T-cell (primary cell): ENCODE measurements at places on chromosomes 13 and 19.
A peak's percentile ranks its signal among the peaks of the same experiment; 100 is the strongest.

DNA sequence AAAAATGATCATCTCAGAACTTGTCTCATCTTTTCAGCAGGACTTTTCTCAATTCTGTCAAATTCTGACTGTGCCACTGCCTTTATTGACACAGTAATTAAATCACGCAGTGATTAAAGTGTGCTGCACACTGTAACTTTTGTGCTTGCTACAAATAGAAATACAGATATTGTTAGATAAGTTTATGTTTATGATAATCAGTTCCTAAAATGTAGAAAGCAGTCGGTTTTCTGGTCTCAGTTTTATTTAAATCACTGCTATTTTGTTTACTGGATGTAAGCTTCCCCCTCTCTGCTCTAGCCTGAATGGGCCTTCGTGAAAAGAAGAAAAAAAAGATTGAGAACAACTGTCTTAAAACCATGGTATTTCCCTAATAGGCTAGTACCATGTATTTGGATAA lies 258.8 kb upstream of the STARD13 start:
- no peak for DNase-seq

DNA sequence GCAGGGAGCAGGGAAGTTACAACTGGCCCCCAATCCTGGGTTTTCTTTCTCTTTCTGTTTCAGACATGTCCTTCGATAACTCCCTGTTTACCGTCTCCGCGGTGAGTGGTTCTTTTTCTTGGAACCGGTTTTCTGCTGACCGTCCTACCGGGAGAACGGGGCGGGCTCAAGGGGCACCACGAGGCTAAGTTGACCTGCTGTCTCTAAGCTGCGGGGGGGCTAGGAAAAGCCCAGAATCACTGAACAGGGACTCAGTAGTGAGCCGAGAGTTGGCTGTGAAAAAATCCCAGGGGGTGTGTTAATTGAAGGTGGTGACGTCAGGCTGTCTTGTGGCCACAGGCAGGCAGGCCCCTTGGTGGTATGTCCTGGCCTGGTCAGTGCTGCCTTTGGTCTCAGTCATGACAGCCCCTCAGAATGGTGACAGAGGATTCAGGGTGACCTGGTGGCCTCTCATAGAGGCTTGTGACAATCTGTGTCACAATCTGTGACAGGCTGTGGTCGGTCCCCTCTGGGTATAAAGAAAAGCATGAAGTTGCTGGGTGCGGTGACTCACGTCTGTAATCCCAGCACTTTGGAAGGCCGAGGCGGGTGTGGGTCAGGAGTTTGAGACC lies 8.1 kb upstream of the CARM1 start:
- DNase-seq: no peak

- DNase-seq: no peak
Observed at GRCh38 chr19:51721905-51722304, 1.9 kb downstream of the HAS1 start.

DNA sequence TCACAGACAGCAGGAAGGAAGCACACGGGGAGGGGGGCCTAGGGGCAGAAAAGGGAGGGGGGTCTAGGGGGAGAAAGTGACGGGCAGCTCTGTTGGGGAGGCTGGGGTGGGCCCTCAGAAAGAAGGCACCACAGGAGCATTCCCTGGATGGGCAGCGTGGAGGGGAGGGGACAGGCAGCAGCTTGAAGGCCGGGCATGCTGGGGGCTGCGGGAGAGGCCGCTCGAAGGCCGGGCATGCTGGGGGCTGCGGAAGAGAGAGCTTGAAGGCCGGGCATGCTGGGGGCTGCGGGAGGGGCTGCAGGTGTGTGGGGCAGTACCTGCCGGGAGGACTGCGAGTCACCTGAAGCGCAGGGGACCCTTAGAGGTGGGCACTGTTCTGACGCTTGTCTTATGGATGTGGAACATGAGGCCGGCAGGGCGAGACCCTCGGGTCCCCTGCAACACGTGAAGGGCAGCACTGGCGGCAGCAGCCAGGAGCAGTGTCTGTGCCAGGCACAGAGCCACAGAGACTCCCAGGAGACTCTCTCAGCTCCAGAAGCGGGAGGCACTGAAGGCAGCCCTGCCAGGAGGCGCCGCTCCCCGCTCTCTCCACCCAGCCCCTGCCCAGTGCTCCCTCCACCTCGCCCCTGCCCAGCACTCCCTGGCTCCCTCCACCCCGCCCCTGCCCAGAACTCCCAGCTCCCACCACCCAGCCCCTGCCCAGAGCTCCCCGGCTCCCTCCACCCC lies 13.3 kb downstream of the ZNF787 start:
- no peak for DNase-seq

DNA sequence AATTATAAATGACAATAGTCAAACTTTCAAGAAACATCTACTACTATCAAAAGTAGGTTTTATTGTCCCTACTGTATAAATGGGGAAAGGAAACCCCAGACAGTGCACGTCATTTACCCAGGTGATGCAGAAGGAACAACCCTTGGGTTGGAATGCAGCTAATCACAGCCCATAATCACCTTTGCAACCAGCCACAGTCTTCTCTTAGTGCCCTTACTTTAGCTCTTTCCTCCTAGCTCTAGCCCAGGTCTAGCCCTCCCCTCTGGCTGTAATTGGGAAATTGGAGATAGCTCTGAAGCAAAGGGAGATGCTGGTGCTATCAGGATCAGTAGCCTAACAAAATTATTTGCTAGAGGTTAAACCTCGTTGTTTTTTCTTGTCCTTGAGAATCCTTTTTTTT lies 25.5 kb upstream of the TSC22D1 start:
- DNase-seq: no peak

DNA sequence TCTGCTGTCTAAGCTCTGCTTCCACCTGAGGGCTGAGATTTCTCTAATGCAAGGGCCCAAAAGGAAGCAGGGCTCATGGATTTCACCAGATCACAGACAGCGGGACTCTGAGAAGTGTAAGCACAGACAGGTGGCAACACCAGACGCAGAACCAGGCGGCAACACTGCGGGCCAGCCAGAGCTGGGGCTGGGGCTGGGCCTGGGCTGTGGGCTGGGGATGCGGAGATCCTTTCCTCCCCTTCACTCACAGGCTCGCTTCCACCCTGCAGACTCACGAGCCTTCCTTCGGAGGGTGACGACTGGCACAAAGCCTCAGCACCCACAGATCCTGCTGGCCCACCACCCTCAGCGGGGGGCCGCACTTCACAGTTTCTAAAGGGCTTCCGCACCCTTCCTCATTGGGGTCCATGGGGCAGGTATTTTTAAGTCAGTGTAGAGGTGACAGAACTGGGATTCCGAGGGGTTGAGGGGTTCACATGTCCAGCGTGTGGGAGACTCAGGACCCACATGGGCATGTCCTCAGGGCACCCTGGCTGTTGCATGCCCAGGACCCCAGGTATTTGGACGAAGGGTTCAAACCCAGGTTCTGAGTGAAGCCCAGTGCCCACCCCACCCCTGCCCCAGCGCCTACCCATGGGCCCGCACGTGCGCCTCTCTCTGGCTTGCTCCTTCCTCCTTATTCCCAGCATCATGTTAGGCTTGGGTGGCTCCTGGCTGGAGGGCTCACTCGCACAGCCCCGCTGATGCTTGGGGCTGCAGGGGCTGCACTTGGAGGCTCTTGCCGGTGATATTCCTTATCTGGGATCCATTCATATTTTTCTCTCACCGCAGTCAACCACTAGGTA lies 137.3 kb upstream of the GPR12 start:
- DNase-seq: no peak

DNA sequence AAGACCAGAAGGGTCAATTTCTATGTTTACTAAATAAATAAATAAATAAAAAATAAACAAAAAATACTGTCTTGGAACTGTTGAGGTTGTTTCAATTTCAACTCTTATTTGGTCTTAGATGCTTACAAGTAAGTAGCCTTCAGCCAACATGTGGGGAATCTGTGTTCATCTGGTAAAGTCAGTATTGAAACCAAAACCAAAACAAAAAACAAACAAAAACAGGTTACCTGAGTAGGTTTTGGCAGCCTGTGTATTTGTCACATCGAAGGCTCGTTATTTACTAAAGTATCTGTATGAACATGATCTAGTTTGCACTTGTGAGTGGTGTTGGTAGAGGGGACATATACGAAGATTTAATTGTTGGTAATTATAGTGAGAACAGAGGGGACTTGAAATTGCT lies 471.5 kb downstream of the SLITRK5 start:
- no peak for DNase-seq

- no peak for DNase-seq
Observed at GRCh38 chr13:58376349-58376748, 744.8 kb downstream of the PCDH17 start.

DNA sequence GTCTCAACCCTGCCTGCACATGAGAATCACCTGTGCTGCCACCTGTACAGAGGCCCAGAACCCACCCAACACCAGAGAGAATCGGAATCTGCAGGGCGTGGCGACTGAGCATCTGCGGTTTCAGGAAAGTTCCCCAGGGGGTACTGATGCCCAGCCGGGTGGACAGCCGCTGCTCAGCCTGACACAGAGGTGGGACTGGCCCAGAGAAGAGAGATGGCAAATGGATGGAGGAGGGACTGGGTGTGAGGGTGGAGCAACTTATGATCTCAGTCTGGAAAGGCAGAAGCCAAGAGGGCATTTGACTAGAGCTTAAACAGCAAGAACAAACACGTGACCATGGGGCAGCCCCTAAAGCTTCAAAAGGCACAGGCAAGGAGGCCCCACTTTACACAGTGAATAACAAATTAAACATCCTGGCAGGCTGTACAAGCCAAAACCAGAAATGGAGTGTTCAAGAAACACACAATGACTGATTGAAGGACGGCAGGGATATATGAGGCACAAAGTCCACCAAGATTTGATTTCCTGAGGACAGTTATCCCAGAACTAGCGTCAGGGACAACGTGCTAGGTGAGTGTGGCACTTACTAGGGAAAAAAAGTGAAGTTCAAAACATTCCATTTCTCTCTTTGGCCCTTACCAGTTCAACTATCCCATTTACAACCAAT lies 3.1 kb downstream of the RANBP3 start:
- peak; percentile 43 for DNase-seq

GRCh38 chr19:46586294-46586693 lies 14.8 kb upstream of the CALM3 start:
- no peak for DNase-seq

DNA sequence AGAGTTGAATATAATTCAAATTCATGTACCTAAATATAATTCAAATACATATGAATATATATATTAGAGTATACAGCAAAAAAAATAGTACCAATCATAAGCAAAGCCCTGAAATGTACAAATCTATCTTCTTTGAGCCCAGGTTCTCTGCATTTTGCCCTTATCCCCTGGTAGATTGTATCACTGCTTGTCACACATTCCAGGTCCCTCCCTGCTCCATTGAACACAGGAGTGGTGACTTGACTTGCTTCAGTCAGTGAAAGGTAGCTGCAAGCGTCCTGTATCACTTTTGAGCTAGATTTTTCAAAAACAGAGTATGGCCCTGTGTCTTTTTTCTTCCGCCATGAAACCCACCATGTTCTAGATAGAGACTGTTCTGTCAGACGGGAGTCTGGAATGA lies 369.4 kb downstream of the LIG4 start:
- DNase-seq: no peak

GRCh38 chr19:33806434-33806881 lies 9.8 kb downstream of the KCTD15 start:
- no peak for DNase-seq

GRCh38 chr13:25169356-25169755 lies 2.7 kb downstream of the AMER2 start:
- DNase-seq: no peak

GRCh38 chr13:24183741-24184182 lies 23.2 kb downstream of the SPATA13 start:
- DNase-seq: no peak

- no peak for DNase-seq
Observed at GRCh38 chr19:33047422-33047821, 17.3 kb downstream of the RHPN2 start.

DNA sequence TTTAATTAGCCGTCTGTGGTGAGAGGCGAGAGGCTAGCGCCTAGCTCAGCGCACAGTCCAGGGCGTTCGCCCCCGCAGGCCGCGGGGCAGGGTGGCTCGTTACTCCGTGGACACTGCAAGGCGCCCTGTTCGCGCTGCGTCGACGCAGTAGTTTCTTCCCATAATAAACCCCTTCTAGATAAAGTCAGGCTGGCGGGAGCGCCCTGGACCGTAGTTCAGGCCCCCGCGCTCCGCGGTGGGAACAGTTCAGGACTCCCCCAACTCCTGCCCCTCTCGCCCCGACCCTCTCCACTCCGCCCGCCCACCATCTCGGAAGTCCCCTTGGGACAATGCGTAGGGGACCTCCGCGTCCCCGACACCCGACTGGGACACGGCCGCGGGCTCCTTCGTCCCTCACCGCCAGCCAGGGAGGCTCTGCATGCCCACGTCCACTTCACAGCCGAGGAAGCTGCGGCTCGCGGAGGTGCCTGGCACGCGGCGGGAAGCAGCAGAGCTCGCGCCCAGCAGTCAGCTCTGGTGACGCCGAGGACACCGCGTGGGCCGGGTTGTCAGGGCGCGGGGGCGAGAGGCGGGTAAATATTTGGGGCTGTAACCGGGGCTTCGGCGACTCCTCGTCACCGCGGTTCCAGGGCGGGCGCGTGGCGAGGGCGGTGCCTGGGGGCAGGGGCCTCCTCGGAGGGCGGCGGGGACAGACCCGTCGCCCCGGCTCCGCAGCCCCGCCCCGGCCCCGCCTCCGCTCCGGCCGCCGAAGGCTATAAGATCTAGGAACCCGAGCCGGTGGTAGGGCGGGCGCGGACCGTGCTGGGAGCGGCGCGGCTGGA lies at the start of gene RGCC:
RGCC (plus strand) TSS at position 783 of the 821 bp plus-strand sequence. CDS start 158 bp downstream, outside the sequence.
- DNase-seq: peak; percentile 90

DNA sequence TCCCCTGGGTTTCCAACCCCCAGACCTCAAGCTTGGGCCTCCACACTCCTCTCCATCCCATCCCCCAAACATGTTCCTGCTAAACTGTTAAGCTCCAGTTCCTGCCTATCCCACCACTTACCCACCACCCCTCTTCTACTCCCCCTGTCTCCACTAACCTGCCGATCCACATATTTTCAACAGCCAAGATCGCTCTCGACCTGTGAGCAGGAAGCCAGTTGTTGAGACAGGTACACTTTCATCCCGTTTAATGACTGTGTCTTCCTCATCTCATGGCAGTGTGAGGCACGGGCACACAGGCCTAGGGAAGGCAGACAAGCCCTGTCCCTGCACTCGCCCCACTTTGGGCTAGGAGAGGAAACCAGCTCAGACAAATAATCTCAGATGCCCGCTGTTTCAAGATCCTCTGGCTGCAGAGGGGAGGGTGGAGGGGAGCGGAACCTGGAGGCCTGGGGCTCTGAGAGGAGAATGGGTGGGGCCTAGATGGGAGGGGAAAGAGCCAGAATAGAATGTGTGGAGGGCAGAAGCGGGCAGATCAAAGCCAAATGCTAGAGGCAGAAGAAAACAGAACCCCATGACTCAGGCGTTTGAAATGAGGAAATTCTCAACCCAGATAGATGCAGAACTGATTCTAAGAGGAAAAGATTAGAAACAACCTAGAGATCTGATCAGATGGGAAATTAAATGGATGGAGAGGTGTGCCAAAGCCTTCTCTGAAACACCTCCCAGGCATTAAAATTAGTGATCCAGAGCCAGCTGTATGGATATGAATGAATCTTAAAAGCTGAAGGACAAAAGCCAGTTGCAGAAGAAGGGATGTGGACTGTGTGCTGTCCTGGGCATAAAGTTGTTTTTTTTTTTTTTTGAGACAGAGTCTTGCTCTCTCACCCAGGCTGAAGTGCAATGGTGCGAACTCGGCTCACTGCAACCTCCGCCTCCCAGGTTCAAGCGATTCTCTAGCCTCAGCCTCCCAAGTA lies 16.9 kb upstream of the CYP2S1 start:
- DNase-seq: peak; percentile 34

- no peak for DNase-seq
Observed at GRCh38 chr19:4337906-4338440, 654 bp downstream of the STAP2 start.
